ENCODE measurements at places on chromosomes 1 and 21. TPM values are rescaled to one million over a fixed set of nuclear protein-coding genes. Genes with fewer than 3 reads are reported as not detected.
A peak's percentile ranks its signal among the peaks of the same experiment; 100 is the strongest.

Gene IBA57
- 10.7 TPM for total RNA-seq

Gene RGS4
- total RNA-seq: 0.89 TPM

Gene FAAH
- total RNA-seq: 32.4 TPM

Gene SLC50A1
- total RNA-seq: 42.6 TPM

Gene GPR157
- 14.2 TPM for total RNA-seq

Gene TMEM52
- total RNA-seq: 1.4 TPM

Gene KCNC4
- 10.0 TPM for total RNA-seq

Gene KIRREL1
- total RNA-seq: 26.9 TPM

GRCh38 chr1:164733070-164733469, 174.1 kb downstream of the PBX1 start:
- H3K27ac ChIP-seq: no peak overlapping the region
- H3K27me3 ChIP-seq: no peaks in the 10 kb centered on the region
- H3K4me1 ChIP-seq: no peaks in the 10 kb centered on the region
- no peak overlapping the region for H3K4me3 ChIP-seq
- H3K36me3 ChIP-seq: no peaks in the 10 kb centered on the region

- no peak overlapping the region for H3K27ac ChIP-seq
- H3K27me3 ChIP-seq: no peaks in the 10 kb centered on the region
- no peak for DNase-seq
- no peak overlapping the region for H3K4me3 ChIP-seq
- peaks cover 43% of the 10 kb centered on the region for H3K4me1 ChIP-seq
These were observed 59.3 kb downstream of the PLPP3 start for GRCh38 chr1:56520016-56520601.

GRCh38 chr1:152449661-152450060, 35.6 kb upstream of the CRNN start:
- no peak overlapping the region for H3K4me3 ChIP-seq
- H3K4me1 ChIP-seq: no peaks in the 10 kb centered on the region
- no peaks in the 10 kb centered on the region for H3K36me3 ChIP-seq

GRCh38 chr1:64664299-64664698, 80.6 kb upstream of the RAVER2 start:
- H3K4me1 ChIP-seq: no peaks in the 10 kb centered on the region
- peaks cover 39% of the 10 kb centered on the region for H3K36me3 ChIP-seq
- H3K4me3 ChIP-seq: no peak overlapping the region
- H3K27me3 ChIP-seq: no peaks in the 10 kb centered on the region

DNA sequence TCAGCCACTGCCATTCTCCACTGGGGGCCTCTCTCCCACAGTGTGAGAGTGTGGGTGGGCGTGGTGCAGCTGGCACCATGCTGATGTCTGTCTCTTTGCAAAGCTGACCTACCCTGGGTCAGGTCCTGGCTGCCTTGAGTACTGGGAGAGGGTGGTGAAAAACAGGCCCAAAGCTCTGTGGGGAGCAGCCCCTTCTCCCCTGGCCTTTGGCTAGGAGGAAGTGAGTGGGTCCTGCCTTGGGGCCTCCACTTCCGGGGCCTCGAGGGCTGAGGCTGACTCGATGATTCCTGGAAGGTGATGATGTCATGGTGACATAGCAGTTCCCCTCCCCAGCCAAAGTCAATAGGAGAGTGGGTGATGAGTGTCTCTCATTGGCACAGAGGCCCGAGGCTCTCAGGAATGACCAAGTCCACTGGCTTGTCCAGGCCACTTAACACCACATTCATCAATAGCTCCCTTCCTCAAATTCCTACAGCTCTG, 53.0 kb downstream of the IER5 start:
- peak; percentile 55 for DNase-seq
- H3K27ac ChIP-seq: peak overlapping the region; percentile 7
- peaks cover 25% of the 10 kb centered on the region for H3K4me1 ChIP-seq
- H3K36me3 ChIP-seq: no peaks in the 10 kb centered on the region

- H3K27me3 ChIP-seq: no peaks in the 10 kb centered on the region
- no peak for DNase-seq
- H3K4me3 ChIP-seq: no peak overlapping the region
- no peaks in the 10 kb centered on the region for H3K4me1 ChIP-seq
- H3K27ac ChIP-seq: no peak overlapping the region
- no peaks in the 10 kb centered on the region for H3K36me3 ChIP-seq
These were observed 3.9 kb downstream of the CLDN19 start for GRCh38 chr1:42736152-42736551.

DNA sequence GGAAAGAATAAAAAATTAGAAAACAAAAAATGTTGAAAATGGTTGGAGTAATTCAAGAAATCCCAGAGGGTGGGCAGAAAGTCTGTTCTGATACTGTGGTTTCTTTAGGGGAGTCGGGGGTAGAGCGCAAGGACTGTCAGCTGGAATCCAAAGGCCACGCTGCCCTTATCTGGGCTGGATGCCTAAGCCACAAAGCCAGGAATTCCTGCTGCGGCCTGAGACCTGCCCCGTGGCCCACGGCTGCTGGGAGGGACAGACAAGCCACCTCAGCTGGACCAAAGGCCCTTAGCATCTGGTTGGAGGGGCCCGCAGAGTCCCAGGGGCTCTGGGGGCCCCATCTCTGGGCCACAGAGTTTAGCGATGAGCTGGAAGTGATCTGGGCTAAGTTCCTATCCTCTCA, 60.2 kb downstream of the DMRTB1 start:
- H3K4me1 ChIP-seq: no peaks in the 10 kb centered on the region
- H3K27ac ChIP-seq: no peak overlapping the region

DNA sequence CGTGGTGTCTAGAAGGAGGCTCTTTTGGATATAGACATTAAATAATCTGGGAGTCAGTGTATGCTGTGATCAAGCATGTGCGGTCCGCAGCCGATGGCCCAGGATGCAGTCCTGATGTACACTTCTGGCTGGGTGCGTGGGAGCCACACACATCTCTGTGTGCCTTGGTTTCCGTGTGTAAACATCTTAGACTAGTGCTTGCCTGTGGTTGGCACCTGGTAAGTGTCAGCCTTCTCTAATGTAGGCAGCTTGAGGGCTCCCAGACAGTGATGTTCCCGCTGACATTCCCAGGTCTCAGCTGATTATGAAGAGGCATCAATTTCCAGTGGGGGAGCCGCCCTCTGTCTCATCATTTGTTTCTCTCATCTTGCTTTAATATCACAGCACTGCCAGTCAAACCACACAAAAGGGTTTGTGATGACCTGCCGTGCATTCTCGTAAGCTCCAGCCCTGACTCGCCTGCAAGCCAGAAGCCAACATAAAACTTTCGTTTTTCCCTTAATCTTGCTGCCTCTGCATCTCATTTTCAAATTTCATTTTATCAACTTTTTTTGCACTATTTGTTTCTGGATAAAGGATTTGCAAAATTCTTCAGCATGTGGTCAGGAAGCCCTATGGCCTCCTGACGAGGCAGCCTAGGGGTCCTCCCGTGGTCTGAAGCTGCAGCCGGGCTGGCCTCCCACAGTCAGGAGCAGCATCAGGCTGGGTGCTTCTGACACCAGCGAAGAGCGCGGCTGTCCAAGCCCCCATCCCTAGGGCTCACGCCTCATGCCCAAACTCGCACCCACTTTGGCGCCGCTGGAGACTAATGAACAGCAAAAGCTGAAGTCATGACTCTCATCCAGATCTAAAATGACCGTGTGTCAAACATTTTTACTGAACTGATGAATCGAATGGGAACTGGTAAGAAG, 28.1 kb downstream of the PDE9A start:
- H3K27ac ChIP-seq: no peak overlapping the region
- peaks cover 6% of the 10 kb centered on the region for H3K4me1 ChIP-seq
- no peak overlapping the region for H3K4me3 ChIP-seq
- H3K27me3 ChIP-seq: no peaks in the 10 kb centered on the region

- H3K4me3 ChIP-seq: no peak overlapping the region
- H3K4me1 ChIP-seq: peaks cover 51% of the 10 kb centered on the region
- H3K36me3 ChIP-seq: no peaks in the 10 kb centered on the region
- H3K27ac ChIP-seq: peak overlapping the region; percentile 56
- no peak for DNase-seq
- no peaks in the 10 kb centered on the region for H3K27me3 ChIP-seq
These were observed 63.0 kb upstream of the BACH1 start for GRCh38 chr21:29235714-29236197.

DNA sequence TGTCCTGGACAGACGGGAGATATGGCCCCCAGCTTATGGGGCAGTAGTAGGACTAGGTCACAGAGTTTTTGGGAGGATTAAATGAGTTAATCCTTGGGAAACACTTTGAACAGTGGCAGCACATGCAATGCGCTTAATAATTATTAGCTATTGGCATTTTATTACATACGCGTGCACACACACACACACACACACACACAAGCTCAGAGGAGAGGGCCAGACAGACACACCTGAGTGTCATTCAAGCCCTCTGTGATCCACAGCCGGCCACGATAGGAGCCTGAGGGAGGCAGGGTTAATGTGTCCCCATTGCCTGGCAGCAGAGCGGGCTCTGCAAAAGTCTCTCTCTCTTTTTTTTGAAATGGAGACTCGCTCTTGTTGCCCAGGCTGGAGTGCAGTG, 37.9 kb downstream of the EPHA2 start:
- DNase-seq: no peak
- H3K4me3 ChIP-seq: no peak overlapping the region
- H3K27ac ChIP-seq: no peak overlapping the region
- no peaks in the 10 kb centered on the region for H3K27me3 ChIP-seq
- peaks cover 26% of the 10 kb centered on the region for H3K4me1 ChIP-seq
- H3K36me3 ChIP-seq: no peaks in the 10 kb centered on the region

GRCh38 chr1:65048335-65048734, 82.0 kb upstream of the JAK1 start:
- H3K27me3 ChIP-seq: no peaks in the 10 kb centered on the region
- DNase-seq: no peak
- H3K36me3 ChIP-seq: no peaks in the 10 kb centered on the region
- no peak overlapping the region for H3K27ac ChIP-seq

- H3K36me3 ChIP-seq: no peaks in the 10 kb centered on the region
- no peak overlapping the region for H3K4me3 ChIP-seq
- H3K27ac ChIP-seq: no peak overlapping the region
- H3K4me1 ChIP-seq: peaks cover 14% of the 10 kb centered on the region
- no peak for DNase-seq
- no peaks in the 10 kb centered on the region for H3K27me3 ChIP-seq
These were observed 61.2 kb downstream of the DNM3 start for GRCh38 chr1:171902527-171902926.

GRCh38 chr1:66750577-66750976, 1.7 kb upstream of the DYNLT5 start:
- H3K4me1 ChIP-seq: peaks cover 14% of the 10 kb centered on the region
- no peak overlapping the region for H3K4me3 ChIP-seq
- no peaks in the 10 kb centered on the region for H3K27me3 ChIP-seq
- no peaks in the 10 kb centered on the region for H3K36me3 ChIP-seq
- no peak for DNase-seq

- no peaks in the 10 kb centered on the region for H3K27me3 ChIP-seq
- H3K4me1 ChIP-seq: no peaks in the 10 kb centered on the region
- no peak overlapping the region for H3K4me3 ChIP-seq
- H3K27ac ChIP-seq: no peak overlapping the region
These were observed 189.4 kb downstream of the COP1 start for GRCh38 chr1:176017722-176018121.

DNA sequence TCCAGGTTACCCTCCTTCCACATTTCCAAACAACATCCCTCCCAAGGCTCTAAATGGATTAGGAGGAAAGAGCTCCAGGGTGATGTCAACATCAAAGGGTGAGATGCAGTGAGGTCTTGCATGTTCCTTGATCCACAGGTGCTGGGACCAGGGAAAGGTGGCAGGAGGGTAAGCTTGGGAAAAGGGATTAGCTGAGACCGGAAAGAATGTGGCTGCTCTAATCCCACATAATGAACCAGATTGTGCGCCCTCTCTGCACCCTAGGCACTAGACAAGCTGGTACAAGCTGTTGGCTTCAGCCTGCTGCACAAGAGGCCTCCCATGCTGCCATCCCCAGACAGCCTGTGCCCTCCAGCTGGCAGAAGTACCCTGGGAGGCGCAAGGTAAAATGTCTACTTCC, 34.9 kb downstream of the PLXNA2 start:
- no peak overlapping the region for H3K4me3 ChIP-seq
- peaks cover 34% of the 10 kb centered on the region for H3K36me3 ChIP-seq
- DNase-seq: no peak
- H3K27ac ChIP-seq: peak overlapping the region; percentile 82
- H3K4me1 ChIP-seq: peaks cover 87% of the 10 kb centered on the region

- H3K36me3 ChIP-seq: no peaks in the 10 kb centered on the region
- no peaks in the 10 kb centered on the region for H3K27me3 ChIP-seq
- no peaks in the 10 kb centered on the region for H3K4me1 ChIP-seq
- no peak overlapping the region for H3K27ac ChIP-seq
- H3K4me3 ChIP-seq: no peak overlapping the region
- no peak for DNase-seq
These were observed 160.5 kb upstream of the CACYBP start for GRCh38 chr1:174839211-174839610.

DNA sequence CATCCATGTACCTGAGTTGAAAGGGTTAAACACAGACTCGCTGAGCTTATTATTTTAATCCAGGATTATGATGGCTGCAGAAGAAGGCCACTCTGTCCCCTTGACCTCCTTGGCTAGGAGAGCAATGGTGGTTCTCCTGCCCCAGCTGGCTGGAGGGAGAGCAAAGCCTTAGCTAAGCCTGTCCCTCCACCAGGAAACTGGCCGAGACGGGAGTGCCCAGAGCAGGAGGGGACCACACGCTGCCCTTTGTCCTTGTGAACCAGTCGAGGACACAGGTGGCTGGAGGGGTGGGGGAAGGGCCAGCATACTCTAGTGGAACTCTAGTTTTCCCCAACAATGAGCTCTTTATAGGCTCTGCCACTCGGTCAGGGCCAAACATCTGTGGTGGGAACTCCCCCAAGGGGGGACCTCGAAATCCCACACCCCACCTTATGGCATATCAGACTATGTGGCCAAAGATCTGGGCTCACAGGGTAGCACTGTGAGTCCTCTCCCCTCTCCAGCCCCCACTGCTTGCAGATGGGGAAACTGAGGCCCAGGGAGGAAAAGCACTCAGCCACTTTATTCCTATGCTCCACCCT, 12.9 kb downstream of the KIAA1614 start:
- peaks cover 21% of the 10 kb centered on the region for H3K4me1 ChIP-seq
- H3K36me3 ChIP-seq: no peaks in the 10 kb centered on the region
- no peak overlapping the region for H3K4me3 ChIP-seq
- DNase-seq: no peak
- H3K27ac ChIP-seq: peak overlapping the region; percentile 18

- H3K4me3 ChIP-seq: peak overlapping the region; percentile 63
- no peak overlapping the region for H3K27ac ChIP-seq
- H3K4me1 ChIP-seq: peaks cover 39% of the 10 kb centered on the region
- no peaks in the 10 kb centered on the region for H3K36me3 ChIP-seq
- peak; percentile 51 for DNase-seq
These were observed 995 bp upstream of the KIF26B start for GRCh38 chr1:245153552-245154428.

GRCh38 chr1:17978016-17978415, 129.6 kb upstream of the IGSF21 start:
- H3K36me3 ChIP-seq: no peaks in the 10 kb centered on the region
- no peak overlapping the region for H3K27ac ChIP-seq
- no peak for DNase-seq
- no peak overlapping the region for H3K4me3 ChIP-seq

DNA sequence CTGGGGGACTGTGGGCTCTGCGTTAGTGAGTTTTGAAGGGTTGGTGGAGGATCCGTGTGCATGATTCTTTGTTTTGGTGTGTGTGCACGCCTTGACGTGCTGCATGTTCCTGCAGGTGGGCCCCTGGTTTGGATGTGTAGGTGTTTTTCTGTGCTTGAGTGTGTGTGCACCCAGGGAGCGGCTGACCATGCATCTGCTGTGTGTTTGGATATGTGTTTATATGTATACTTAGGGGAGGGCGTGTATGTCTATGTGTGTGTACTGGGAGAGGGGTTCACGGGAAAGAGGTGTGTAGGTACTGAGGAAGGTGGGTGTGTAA, 1.1 kb downstream of the VANGL2 start:
- no peak for DNase-seq
- H3K4me1 ChIP-seq: peaks cover 4% of the 10 kb centered on the region
- peak overlapping the region; percentile 68 for H3K4me3 ChIP-seq
- no peaks in the 10 kb centered on the region for H3K36me3 ChIP-seq
- H3K27me3 ChIP-seq: peaks cover 21% of the 10 kb centered on the region
- no peak overlapping the region for H3K27ac ChIP-seq
